ENCODE measurements at places on chromosomes 12 and 14. TPM values are rescaled to one million over a fixed set of nuclear protein-coding genes. Genes with fewer than 3 reads are reported as not detected.

DNA sequence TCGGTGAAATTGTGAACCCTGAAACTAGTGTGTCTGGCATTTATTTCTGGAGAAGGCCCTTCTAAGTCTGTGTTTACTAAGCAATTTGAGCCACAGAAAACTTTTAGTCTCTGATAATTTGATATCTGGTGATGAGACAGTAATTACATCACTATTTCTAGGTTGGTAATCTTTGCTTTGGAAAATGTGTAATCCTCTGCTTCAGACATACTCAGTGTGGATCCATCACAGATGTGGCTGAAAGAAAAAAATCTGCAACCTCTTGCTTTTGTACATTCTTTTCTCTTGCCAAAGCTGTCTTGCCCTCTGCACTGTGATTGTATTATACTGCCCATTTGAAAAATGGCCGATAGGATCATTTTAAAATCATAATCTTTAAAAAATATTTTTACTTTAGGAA is 78.1 kb downstream of the PELI2 start:
- H3K27ac ChIP-seq: no peak overlapping the region
- H3K4me1 ChIP-seq: peaks cover 15% of the 10 kb centered on the region
- no peaks in the 10 kb centered on the region for H3K27me3 ChIP-seq
- H3K36me3 ChIP-seq: no peaks in the 10 kb centered on the region
- no peak overlapping the region for H3K4me3 ChIP-seq

GRCh38 chr14:95526483-95527386 is 8.1 kb upstream of the GLRX5 start:
- DNase-seq: peak; percentile 51
- no peaks in the 10 kb centered on the region for H3K36me3 ChIP-seq
- H3K27me3 ChIP-seq: no peaks in the 10 kb centered on the region
- peaks cover 25% of the 10 kb centered on the region for H3K4me1 ChIP-seq
- H3K4me3 ChIP-seq: no peak overlapping the region

- peak overlapping the region; percentile 71 for H3K4me3 ChIP-seq
- H3K27ac ChIP-seq: peak overlapping the region; percentile 96
- no peak for DNase-seq
- no peaks in the 10 kb centered on the region for H3K27me3 ChIP-seq
- peaks cover 18% of the 10 kb centered on the region for H3K4me1 ChIP-seq
- no peaks in the 10 kb centered on the region for H3K36me3 ChIP-seq
Measured at GRCh38 chr12:121209221-121209620, 708 bp upstream of the P2RX4 start.

The FOXN4 gene
- total RNA-seq: not detected

The TAS2R9 gene
- not detected for total RNA-seq

- no peaks in the 10 kb centered on the region for H3K4me1 ChIP-seq
- peaks cover 23% of the 10 kb centered on the region for H3K27me3 ChIP-seq
- no peak for DNase-seq
- no peaks in the 10 kb centered on the region for H3K36me3 ChIP-seq
- no peak overlapping the region for H3K27ac ChIP-seq
Measured at GRCh38 chr12:94277426-94278000, 129.1 kb downstream of the PLXNC1 start.

The MGAT4C gene
- 2.6 TPM for total RNA-seq

GRCh38 chr12:11807458-11807857 is 158.0 kb downstream of the ETV6 start:
- no peak overlapping the region for H3K4me3 ChIP-seq
- DNase-seq: no peak
- H3K36me3 ChIP-seq: no peaks in the 10 kb centered on the region
- H3K4me1 ChIP-seq: peaks cover 13% of the 10 kb centered on the region
- no peaks in the 10 kb centered on the region for H3K27me3 ChIP-seq

GRCh38 chr12:32312049-32312670 is 87.2 kb upstream of the FGD4 start:
- H3K4me3 ChIP-seq: no peak overlapping the region
- H3K27ac ChIP-seq: peak overlapping the region; percentile 11
- peaks cover 26% of the 10 kb centered on the region for H3K4me1 ChIP-seq
- H3K36me3 ChIP-seq: no peaks in the 10 kb centered on the region
- DNase-seq: peak; percentile 81

DNA sequence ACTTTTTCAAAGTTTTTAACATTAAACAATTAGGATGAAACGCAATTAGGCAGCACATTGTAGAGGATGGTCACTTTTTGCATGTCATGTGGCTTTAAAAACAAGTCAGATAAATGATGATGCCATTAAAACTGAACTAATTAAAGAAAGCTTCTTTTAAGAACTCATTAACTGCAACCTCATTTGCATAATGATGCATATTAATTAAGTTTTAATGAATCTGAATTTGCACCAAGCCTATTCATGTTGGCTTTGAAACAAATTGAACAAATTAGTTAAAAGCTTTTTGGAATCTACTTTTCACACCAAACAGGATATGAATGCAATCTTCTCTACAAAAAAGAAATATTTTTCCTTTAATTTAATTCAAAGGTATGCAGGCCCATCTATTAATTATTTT is 499.0 kb downstream of the VRK1 start:
- H3K27ac ChIP-seq: no peak overlapping the region
- no peak for DNase-seq
- H3K36me3 ChIP-seq: no peaks in the 10 kb centered on the region
- no peaks in the 10 kb centered on the region for H3K4me1 ChIP-seq
- peaks cover 3% of the 10 kb centered on the region for H3K27me3 ChIP-seq

GRCh38 chr12:16329594-16329993 is 17.9 kb upstream of the MGST1 start:
- no peak overlapping the region for H3K27ac ChIP-seq
- peak; percentile 14 for DNase-seq
- H3K36me3 ChIP-seq: no peaks in the 10 kb centered on the region
- H3K4me3 ChIP-seq: no peak overlapping the region
- H3K4me1 ChIP-seq: peaks cover 13% of the 10 kb centered on the region
- H3K27me3 ChIP-seq: no peaks in the 10 kb centered on the region

GRCh38 chr12:65522956-65523860 is 244.7 kb downstream of the MSRB3 start:
- no peaks in the 10 kb centered on the region for H3K27me3 ChIP-seq
- no peaks in the 10 kb centered on the region for H3K36me3 ChIP-seq
- H3K4me1 ChIP-seq: no peaks in the 10 kb centered on the region
- H3K27ac ChIP-seq: peak overlapping the region; percentile 36
- no peak overlapping the region for H3K4me3 ChIP-seq
- DNase-seq: no peak

The SERPINA10 gene
- total RNA-seq: 23.0 TPM

DNA sequence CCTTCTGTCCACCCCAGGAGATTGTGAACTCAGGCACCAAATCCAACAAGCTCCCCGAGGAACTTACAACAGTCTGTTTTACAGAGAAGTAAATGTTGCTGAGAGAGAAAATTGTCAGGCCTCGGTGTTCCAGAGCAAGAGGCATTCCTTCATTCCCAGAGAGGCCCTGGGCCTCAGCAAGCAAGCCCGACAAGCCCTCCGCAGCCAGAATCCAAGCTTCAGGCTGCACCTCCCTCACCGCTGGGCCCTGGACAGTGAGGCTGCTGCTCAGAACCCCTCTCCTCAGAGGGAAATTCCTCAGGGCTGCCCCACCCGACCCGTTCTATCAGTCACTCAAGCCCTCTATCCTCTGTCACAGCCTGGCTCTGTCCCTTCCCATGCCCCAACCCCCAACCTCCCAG is 56.4 kb downstream of the ZFP36L1 start:
- peaks cover 25% of the 10 kb centered on the region for H3K4me1 ChIP-seq
- H3K27me3 ChIP-seq: no peaks in the 10 kb centered on the region
- H3K36me3 ChIP-seq: no peaks in the 10 kb centered on the region

DNA sequence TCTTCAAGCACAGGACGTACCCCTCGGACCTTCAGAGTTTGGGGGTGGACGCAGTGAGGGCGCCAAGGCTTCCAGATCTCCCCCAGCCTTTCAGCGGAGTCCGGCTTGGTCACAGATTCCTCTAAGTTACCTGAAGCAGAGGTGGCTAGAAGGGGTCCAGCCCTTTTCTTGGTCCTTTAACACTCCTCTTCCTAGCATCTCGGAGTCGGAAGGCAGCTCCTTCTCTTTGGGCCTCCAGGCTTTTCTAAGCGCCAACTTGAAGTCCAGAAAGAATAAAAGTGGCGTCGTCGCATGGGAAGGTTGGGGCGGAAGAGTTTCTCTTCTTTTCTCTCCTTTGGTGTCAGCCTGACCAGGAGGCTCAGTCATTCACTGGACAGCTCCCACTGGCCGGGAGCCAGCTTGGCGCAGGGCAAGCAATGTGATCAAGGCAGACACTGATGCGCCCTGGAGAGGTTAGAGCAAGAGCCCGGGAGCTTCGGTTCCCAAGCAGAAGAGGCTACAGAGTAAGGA is 9.6 kb downstream of the OR6S1 start:
- no peaks in the 10 kb centered on the region for H3K36me3 ChIP-seq
- no peak overlapping the region for H3K27ac ChIP-seq

DNA sequence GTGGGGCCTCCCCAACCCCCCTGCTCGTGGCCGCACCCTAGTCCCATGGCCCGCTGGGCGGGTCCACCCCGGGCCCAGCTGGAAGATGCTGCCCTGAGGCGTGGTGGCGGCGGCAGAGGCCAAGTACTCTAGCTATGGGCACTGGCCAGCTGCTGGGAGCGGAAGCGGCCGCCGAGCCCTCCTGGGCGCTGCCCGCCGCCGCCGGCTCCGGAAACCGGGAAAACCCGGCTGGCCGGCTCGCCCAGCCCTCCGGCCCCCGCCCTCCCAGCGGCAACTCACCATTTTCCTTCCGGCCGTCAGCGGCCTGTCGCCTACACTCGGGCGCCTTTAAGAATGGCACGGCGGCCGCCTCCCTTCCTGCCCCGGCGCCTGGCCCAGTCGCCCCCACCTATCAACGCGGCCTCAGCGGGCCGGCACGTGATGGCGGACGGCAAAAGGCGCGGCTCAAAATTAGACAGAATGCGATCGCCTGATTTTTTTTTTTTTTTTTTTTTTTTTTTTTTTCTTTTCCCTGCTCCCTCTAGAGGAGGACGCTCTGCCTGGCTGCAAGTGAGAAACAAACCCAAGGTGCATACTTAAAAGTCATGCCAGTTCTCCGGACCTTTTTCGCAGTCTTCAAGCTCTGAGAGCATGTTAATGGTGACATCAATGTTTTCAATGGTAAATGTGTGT is at the start of gene GMFB:
GMFB (minus strand) TSS at position 335 of the 672 bp plus-strand sequence; CDS start at position 282, 53 bp downstream.
- peak; percentile 96 for DNase-seq
- H3K4me1 ChIP-seq: no peaks in the 10 kb centered on the region
- peak within 1 kb of the TSS; percentile 97 for H3K27ac ChIP-seq
- H3K36me3 ChIP-seq: no peaks in the 10 kb centered on the region
- no peaks in the 10 kb centered on the region for H3K27me3 ChIP-seq

DNA sequence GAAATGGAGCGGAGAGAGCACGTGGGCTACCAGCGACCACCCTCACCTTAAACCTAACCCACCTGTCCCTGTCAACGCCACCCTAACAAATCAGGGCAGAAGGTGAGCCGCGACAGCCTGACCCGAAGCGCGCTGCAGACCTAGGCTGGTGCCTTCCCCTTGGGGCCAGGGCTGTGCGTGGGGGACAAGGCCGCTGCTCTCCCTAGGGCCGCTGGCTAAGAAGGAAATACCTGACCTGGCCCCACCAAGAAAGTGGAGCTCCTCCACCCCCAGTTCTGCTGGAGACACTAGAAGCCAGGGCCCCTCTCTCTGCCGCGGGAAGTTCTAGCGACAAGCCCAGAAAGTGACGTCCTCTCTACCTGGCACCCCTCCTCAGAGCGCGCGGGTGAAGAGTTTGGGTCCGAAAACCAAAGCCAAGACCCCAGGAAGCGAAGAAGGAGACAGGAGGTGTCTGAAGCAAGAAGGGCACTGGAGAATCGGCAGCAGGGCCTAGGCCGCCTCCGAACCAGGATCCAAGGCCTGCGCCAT is 7.5 kb downstream of the SIX1 start:
- H3K36me3 ChIP-seq: no peaks in the 10 kb centered on the region
- H3K27ac ChIP-seq: no peak overlapping the region
- no peak for DNase-seq
- H3K4me1 ChIP-seq: peaks cover 13% of the 10 kb centered on the region
- H3K4me3 ChIP-seq: no peak overlapping the region

GRCh38 chr14:68284333-68284732 is 464.8 kb downstream of the RAD51B start:
- no peaks in the 10 kb centered on the region for H3K27me3 ChIP-seq
- H3K36me3 ChIP-seq: no peaks in the 10 kb centered on the region
- no peak overlapping the region for H3K4me3 ChIP-seq
- peaks cover 22% of the 10 kb centered on the region for H3K4me1 ChIP-seq

DNA sequence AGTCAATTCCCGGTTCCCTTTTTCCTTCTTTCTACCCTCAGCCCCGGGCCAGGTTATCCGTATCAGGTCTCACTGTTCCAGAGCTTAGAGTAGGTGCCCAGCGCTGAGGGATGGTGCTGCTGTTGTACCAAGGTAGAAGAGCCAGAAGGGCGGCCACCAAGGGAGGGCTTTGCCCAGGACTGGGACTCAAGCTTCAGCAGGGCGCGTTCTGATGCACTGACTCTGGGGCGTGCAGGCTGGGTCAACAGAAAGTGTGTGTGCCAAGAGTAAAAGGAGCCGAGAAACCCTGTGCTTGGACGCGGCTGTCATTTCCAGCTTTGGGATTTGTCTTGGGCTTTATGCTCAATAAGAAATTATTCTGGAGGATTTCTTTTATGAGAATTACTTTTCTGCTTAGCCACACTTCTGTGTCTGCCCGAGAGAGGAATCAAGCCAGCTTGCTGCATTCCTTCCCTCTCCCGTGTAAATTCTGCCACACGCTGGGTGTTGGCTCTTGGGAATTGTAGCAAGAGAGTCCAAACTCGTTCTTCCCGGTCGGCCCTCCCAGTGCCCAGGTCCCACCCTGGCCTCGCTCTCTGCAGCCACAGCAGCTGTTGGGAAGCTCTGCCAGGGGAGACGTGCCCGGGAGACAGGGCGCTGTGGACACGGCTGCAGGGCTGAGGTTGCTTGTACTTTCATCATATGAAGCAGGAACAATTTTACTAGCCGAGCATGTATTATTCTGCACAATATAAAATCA is 98.0 kb downstream of the FBXL14 start:
- no peak overlapping the region for H3K27ac ChIP-seq
- H3K4me1 ChIP-seq: peaks cover 5% of the 10 kb centered on the region
- DNase-seq: no peak
- no peak overlapping the region for H3K4me3 ChIP-seq

The BDKRB2 gene
- 4.7 TPM for total RNA-seq

- no peaks in the 10 kb centered on the region for H3K27me3 ChIP-seq
- H3K27ac ChIP-seq: no peak overlapping the region
- peaks cover 13% of the 10 kb centered on the region for H3K4me1 ChIP-seq
- no peak overlapping the region for H3K4me3 ChIP-seq
- DNase-seq: no peak
Measured at GRCh38 chr12:15886372-15887042, 4.3 kb downstream of the STRAP start.

- H3K36me3 ChIP-seq: no peaks in the 10 kb centered on the region
- no peak overlapping the region for H3K27ac ChIP-seq
- no peak overlapping the region for H3K4me3 ChIP-seq
- DNase-seq: no peak
- no peaks in the 10 kb centered on the region for H3K4me1 ChIP-seq
Measured at GRCh38 chr12:46674129-46674528, 151.7 kb downstream of the SLC38A4 start.

DNA sequence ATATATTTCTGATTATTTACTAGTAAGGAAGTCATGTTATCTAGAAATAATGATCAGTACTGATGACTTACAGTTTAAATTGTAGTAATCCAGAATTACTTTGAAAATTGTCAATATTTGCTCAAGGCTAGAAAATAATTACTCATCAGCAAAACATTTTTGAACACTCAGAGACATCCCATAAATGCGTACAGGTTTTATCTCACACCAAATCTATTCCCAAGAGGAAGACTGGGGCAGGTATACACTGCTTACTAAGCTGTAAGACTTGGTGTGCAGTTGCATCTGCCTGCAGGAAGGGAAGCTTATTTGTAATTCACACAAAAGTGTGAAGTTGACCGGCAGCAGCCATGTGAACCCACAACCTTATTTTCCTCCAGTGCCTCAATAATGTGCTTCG is 146.4 kb downstream of the CCER1 start:
- no peaks in the 10 kb centered on the region for H3K27me3 ChIP-seq
- H3K36me3 ChIP-seq: no peaks in the 10 kb centered on the region

GRCh38 chr12:40314927-40315326 is 90.1 kb downstream of the LRRK2 start:
- DNase-seq: no peak
- H3K27ac ChIP-seq: no peak overlapping the region
- no peak overlapping the region for H3K4me3 ChIP-seq
- H3K36me3 ChIP-seq: no peaks in the 10 kb centered on the region
- no peaks in the 10 kb centered on the region for H3K27me3 ChIP-seq

All from hepatocyte (in vitro differentiated cells).